GM10248 (cell line): ENCODE measurements at places on chromosomes 7 and 10.

DNA sequence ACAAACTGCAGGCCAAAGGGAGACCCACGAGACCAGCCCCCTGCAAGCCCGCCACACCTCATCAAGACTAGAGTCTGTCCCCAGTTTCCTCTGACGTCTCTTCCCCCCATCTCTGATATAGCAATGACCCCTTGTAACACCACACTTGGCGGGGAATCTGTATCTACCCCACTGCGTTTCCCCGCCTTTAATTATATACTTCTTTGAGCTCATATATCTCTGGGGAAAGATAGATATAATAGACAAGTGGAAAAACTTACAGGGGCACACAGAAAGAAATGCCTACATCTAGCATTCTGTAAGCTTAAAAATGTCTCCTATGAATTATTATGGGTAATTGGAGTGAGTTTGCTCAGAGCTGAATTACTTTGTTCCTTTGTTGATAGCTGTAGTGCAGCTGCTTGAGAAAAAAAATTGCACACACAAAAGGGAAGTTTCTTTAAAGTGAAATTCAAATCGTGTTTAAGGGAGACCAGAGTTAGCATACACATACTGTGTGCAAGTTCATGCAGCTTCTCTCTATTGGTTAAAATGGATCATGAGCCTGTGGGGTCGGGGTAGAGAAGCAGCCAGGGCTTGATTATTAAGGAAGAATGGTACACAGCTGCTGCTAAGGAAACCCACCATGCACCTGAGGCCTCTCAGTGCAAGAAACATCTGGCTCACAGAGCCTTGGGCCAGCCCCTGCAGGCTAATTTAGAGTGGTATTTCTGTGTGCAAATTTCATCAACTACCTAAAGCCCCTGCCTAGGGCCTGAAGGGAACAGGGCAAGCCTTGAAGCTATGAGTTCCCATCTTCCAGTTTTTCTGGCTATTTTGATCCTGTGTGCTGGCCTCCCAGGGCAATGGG, 32.5 kb downstream of the CDCA7L start:
- DNase-seq, result no peak

DNA sequence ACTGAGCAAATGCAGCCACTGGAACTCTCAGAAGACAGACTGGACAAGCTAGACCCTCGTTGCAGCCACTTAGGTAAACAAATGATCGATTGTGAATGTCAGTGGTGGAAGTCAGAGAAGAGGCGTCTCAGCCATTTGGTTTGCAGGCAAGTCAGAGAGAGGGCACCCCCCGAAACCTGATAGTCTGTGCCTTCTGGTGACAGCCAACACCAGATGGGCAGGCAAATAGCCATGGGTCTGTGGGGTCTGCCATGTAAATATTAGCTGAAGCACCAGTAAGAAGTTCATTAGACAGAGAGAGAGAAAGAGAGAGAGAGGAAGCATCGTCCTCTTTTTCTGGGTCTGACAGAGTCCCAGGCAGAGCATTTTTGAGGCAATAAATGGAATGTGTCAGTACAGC, 5.4 kb downstream of the PPP1R17 start:
- no peak for DNase-seq

DNA sequence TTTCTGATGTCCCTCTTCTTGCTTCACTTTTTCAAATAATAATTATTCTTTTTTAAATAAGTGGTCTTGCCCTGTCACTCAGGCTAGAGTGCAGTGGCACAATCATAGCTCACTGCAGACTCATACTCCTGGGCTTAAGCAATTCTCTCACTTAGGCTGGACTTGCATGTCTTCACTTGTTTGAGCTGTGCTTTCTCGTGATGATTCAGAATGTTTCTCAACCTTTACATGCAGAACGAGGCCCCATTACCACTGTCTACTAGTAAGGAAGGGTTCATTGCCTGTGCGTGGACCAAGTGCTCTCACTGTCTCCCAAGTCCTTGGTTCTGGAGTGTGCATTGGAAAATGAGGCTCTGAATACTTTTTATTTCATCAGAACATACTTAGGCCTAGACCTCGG, 468.6 kb upstream of the COBL start:
- DNase-seq, result no peak

- peak; percentile 25 for DNase-seq
These were observed 38.6 kb upstream of the NPY start for GRCh38 chr7:24245362-24245761.

DNA sequence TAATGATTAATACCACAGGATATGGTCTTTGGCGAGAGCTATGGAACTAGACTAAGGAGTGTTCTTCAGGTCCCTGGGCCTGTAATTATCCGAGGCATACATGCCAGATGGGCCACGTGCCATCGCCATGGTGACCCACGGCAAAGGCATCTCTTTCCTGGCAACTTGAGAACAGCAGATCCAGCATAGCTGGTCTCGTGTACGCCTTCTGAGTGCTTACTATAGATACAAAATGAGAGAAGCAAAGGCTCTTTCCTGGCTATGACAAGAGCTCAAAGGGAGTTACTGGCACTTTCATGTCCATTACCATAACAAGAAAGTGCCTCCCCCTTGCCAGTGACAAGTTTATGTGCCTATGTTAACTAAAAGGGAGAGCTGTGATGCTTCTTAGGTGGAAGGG, 26.0 kb upstream of the GLI3 start:
- no peak for DNase-seq

GRCh38 chr10:3774814-3775695, 10.0 kb downstream of the KLF6 start:
- no peak for DNase-seq

- no peak for DNase-seq
These were observed 1167.0 kb downstream of the SORCS3 start for GRCh38 chr10:105807935-105808587.

GRCh38 chr7:150800581-150801241, at the start of gene TMEM176A:
TSS of gene TMEM176A (plus strand) at chr7:150800769. CDS start at chr7:150801551, 782 bp downstream.
- peak; percentile 27 for DNase-seq

DNA sequence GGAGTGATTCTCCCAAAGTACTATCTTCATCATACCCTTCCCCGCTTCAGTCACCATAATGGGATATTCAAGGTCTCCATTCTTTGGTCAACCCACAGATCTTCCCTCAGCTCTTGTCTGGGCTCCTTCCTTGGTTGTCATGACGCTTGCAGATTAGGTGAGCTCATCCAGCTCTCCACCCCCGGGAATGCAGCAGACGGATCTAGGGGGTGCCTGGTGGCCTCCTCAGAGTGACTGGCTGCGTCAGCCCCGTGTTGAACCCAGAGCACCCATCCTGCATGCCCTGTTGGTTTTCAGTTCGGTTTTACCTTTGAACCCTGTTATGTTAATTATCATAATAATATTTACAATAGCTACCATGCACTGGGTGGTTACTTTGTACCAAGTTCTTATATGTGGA, 6.4 kb downstream of the NEURL1 start:
- DNase-seq, result no peak

GRCh38 chr10:17476073-17476472, 21.7 kb upstream of the ST8SIA6 start:
- DNase-seq, result no peak

GRCh38 chr10:44640429-44640828, 255.5 kb upstream of the CXCL12 start:
- DNase-seq, result no peak

GRCh38 chr10:17208476-17208875, 7.0 kb upstream of the TRDMT1 start:
- no peak for DNase-seq

DNA sequence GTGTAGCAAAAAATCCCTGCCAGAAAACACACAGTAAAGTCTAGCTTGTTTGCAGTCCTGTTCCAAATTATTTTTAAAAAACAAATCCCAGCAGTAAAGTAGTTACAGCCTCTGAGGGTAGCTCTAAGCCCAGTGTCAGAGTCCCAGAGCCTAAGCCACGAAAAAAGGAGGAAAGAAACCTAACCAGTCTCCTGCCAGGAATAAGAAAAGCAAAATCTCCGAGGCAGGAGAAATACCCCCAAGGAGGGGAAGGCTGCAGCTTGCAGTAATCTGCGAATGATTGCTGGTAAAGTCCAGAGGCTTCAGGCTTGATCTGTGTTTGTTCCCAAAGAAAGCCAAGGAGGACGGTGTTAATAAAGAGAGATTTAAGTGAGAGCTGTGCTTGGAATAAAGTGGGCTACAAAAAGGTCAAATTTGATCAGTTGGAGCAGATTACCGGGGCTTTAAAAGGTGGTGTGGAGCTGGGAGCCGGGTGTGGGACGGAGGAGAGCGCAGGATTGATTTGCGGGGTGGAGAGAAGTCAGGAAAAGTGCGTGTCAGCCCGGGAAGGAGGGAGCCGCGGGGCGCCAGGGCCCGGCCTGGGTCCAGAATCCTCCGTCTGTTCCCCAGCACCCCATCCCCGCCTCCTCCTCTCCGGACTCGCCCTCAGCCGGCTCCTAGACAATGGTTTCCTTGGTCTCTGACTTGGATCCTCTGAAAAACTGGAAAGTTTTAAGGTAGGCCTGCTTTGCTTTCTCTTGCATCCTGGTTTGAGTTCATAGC, 219.4 kb upstream of the CELF2 start:
- no peak for DNase-seq

GRCh38 chr10:20911626-20912025, 14.5 kb upstream of the NEBL start:
- no peak for DNase-seq

- no peak for DNase-seq
These were observed 240.2 kb downstream of the C7orf25 start for GRCh38 chr7:42671627-42672026.

DNA sequence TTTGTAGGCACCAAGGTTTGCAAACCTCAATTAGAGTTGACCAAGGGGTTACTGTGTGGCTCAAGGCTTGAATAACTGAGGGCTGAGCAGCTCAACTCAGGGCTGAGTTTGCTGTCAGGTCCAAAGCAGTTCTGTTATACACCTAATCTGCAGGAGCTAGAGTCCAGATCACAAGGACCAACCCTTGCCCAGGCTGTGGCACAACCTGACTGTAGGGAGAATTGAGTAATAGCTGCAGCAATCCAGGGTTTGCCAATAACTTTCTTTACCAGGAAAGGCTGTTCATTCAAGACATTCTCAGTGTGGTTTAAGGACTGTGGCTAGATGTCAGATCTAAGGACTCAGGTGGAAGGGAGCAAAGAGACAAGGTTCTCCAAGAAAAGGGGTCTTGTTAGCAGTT, 115.6 kb upstream of the IMMP2L start:
- no peak for DNase-seq

- no peak for DNase-seq
These were observed 61.2 kb upstream of the YAE1 start for GRCh38 chr7:39504963-39505362.

DNA sequence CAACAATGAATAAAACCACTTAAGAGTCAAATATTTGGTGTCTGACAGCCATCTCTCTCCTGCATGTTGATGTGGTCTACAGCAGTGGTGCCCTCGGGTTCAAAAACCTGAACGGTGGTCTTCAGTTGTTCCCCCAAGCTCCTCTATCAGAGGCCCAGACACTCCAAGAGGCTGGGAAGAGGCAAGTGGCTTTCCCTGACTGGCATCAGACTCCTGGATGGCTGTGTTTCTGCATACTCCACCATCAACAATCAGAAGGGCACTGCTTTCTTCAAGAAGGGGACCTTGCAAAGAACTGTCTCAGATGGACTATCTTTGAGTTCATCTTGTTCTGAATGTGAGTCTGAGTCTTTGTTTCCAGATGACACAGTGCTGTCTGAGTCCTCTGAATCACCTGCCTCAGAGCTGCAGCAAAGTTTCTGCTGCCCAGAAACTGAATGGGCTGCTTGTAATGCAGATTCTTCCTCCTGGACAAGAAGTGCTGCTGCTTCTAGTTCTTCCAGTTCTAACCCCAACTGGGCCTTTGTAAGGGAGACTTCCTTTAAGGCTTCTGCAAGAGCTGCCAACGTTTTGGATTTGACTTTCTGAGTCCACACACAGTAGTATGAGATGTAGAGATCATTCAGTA, 5.9 kb upstream of the SGMS1 start:
- DNase-seq, result no peak

DNA sequence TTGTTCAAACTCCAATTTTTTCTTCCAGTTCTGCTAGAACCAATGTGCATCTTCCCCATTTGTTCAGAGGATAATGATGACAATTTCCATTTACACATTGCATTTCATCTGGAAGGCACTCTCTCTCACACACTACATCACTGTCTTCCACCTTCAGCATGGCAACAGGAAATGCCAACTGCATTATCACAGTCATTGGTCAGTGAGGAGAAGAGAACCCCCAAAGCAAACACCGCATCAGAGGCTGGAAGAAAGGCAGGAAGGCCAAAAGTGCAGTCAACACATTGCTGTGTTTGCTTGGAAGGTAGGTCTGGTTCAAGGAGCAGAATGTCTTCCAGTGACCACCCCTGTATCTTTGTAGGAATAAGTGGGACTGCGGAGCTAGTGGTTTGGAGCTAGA, 192.2 kb upstream of the RHOBTB1 start:
- no peak for DNase-seq

GRCh38 chr10:12946372-12946771, 55.1 kb downstream of the CCDC3 start:
- no peak for DNase-seq

DNA sequence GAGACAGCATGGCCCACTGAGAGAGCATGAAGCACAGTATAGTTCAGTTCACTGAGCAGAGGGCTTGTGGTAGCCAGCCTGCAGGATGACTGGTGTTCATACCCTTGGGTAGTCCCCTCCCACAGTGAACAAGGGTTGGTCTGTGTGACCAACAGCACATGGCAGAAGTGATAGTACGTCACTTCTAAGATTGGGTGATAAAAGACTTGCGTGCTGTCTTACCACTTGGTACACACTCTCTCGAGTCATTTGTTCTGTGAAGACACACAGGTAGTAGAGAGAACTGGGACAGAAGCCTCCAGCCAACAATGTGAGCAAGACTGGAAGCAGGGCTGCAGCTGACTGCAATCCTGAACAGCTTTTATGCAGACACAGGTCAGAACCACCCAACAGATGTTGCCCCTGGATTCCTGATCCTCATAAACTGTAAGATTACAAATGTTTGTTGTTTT, 14.6 kb downstream of the EPC1 start:
- DNase-seq, result peak; percentile 62

DNA sequence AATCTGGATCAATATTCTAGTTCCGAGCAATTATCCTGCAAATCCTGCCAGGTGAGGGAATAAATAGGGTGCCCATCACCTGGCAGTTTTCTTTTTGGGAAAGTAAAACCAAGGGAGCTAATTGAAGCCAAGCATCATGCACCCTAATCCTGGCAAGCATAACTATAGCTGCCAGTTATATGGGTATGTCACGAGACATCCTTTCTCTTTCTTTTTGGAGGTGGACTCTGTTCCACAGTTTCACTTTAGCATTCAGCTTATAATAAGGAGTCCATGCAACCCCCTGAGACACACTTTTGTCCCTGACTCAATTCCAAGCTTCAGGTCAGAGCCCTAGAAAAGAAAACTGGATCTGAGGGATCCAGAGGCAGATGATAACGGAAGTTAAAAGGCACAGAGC, 222.5 kb downstream of the PHF14 start:
- no peak for DNase-seq
